ENCODE measurements at places on chromosomes 11 and 22.

DNA sequence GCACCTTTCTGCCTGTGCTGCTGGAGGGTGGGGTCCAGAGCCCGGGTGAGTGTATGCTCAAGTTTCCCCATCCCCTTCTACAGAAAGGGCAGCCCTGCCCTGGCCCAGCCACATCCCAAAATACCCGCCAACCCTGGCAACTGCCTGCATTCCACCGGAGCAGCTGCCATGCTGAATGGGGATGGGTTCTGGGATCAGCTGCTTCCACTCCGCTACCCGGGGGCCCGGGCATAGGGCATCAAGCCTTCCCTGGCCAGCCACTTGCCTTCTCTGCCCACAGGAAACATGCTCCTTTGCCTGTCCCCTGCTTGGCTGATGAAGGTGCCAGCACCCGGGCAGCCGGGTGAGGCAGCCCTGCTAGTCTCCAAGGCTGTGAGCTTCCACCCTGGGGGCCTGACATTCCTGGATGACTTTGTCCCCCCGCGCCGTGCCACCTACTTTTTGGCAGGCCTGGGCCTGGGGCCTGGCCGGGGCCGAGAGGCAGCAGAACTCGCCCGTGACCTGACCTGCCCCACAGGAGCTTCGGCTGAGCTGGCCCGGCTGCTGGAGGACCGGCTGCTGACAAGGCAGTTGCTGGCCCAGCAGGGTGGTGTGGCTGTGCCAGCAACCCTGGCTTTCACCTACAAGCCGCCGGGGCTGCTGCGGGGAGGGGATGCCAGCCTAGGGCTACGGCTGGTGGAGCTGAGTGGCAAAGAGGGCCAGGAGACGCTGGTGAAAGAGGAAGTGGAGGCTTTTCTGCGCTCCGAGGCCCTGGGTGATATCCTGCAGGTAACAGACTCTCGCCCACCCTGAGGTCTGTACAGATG lies 3.2 kb downstream of the CARNS1 start:
- DNase-seq: no peak

DNA sequence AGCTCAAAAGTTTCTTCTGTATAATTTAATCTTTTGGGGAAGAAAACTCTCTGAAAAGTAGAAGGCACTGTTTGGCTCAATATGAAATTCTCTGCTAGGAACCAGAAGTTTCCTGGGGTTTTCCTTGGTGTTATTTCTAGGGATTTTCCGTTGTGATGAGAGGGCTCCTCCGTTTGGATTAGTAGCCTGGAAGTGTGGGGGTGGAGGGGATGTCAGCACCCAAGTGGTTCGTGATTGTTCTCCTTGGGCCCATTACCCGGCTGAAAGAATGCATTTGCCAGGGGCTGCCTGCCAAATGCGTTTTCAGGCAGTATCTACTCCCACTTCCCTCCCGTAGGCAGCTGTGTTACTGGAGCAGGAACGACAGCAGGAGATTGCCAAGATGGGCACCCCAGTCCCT lies 4.3 kb downstream of the SF3B2 start:
- no peak for DNase-seq

- DNase-seq: peak; percentile 64
These were observed 43.2 kb upstream of the VPREB1 start for GRCh38 chr22:22201185-22201929.

DNA sequence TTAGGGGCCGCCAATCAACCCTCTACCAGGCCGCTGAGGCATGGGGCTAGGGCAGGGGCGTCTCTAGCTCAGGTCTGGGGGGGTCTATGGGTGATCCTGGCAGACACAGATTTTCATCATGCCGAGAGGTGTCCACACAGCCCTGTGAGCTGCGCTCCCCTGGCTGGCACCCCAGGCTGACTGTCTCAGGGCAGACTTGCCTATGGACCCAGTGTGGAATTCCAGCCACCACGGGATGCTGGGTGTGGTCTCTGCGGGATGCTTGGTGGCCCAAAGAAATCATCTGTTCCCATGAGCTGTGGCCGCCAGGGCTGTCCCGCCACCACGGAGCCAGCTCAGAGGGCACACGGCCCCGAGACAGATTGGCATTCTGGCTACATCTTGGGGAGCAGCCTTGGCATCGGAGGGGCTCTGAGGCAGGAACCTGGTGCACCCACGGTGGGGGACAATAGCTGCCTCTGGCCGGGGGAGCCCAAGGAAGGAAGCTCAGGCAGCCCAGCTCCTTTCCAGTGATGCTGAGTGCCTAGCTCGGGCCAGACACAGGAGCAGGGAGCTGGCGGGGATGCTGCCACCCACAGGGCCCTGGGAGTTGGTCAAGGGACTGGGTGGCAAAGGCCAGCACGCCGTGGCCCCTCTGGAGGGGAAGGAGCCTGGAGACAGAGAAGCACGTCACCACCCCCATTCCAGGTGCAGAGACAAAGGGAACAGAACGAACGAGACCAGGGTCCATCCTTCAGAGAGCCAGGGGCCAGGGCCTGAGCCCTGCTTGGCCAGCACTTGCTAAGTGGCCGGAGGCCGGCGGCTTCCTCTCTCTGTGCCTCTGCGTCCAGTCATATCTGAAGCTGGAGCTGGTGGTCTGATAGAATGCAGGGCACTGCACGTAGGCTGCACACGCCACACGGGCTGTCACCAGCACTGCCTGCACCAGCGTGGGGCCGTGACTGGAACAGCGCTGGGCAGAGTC lies 64.4 kb upstream of the FGF3 start:
- DNase-seq: no peak

GRCh38 chr11:58659910-58660570 lies 37.6 kb downstream of the CNTF start:
- no peak for DNase-seq

- no peak for DNase-seq
These were observed 352 bp downstream of the C22orf23 start for GRCh38 chr22:37953062-37953436.

DNA sequence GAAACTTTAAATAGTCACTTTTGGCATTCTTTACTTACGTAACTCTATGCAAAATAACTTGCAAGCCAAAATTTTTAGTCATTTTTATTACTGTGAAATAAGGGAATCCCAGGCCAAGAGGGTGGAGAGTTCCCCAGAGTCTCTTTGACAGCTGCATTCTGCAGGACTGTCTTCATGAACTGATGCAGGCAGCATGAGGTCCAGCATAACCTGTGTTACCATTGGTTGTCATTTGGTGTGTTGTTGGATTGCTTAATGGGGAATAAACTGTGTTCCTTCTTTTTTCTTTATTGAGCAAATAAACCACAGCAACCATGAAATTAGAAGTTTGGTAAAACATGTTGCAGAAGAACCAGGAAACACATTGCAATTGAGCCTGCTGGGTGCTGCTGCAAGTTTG lies 24.6 kb downstream of the MMP27 start:
- DNase-seq: no peak

GRCh38 chr11:63670433-63671321 lies 499 bp downstream of the ATL3 start:
- peak; percentile 78 for DNase-seq

GRCh38 chr11:95074792-95075563 lies 8.3 kb downstream of the SRSF8 start:
- peak; percentile 82 for DNase-seq

All from transverse colon (tissue), 4 donors.